ENCODE measurements at places on chromosomes 6 and 20.

GRCh38 chr6:159203304-159204005 lies 34.3 kb downstream of the FNDC1 start:
- DNase-seq, result peak; percentile 43

DNA sequence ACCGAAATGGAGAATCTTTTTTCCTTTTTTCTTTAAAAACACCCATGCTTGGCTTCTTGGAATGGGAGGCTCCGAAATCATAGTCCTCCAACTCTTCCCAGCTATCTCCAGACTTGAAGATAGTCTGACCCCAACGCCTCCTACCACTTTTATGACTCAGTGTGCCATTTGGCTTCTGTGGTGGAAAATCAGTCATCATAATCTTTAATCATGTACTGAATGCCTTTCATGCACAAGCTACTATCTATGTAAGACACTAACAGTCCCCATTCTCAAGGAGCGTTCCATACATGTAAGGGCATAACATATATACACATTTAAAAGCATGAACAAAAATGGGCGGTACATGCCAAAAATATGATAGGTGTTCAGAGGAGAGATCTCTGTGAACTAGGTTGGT lies 44.1 kb downstream of the TMEM14B start:
- DNase-seq, result no peak

- DNase-seq, result no peak
Measured at GRCh38 chr6:143752459-143752858, 74.7 kb downstream of the PHACTR2 start.

DNA sequence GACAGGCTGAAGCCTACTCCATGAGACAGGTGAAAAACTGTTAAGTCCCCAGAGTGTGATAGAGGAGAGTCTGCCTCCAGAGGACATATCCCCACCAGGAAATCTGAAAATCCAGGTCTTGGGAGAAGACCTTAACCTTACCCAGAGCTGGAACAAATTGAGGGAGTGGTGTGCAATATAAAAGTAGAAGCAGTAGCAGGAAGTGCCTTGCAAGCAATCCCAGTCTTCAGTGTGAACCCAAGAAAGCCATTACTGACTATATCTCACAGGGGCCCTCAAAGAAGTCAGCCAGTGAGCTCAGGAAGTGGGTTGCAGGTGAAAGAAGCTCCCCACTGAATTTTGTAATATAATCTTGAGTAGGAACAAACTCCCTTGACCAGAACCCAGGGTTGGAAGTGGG lies 41.9 kb upstream of the PKIB start:
- no peak for DNase-seq

DNA sequence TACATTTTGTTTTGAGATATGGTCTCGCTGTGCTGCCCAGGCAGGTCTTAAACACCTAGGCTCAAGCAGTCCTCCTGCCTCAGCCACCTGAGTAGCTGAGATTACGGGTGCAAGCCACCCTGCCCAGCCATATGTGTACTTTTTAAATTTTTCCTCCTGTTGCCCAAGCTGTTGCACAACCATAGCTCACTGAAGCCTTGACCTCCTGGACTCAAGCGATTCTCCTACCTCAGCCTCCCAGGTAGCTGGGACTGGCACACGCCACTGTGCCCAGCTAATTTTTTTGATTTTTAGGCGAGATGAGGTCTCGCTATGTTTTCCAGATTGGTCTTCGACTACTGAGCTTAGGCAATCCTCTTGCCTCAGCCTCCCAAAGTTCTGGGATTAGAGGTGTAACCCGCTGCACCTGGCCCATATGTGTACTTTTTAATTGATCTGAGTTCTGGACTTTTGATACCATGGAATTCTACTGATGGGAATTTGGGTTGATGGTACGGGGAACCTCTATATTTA lies 44.9 kb downstream of the ITCH start:
- no peak for DNase-seq

DNA sequence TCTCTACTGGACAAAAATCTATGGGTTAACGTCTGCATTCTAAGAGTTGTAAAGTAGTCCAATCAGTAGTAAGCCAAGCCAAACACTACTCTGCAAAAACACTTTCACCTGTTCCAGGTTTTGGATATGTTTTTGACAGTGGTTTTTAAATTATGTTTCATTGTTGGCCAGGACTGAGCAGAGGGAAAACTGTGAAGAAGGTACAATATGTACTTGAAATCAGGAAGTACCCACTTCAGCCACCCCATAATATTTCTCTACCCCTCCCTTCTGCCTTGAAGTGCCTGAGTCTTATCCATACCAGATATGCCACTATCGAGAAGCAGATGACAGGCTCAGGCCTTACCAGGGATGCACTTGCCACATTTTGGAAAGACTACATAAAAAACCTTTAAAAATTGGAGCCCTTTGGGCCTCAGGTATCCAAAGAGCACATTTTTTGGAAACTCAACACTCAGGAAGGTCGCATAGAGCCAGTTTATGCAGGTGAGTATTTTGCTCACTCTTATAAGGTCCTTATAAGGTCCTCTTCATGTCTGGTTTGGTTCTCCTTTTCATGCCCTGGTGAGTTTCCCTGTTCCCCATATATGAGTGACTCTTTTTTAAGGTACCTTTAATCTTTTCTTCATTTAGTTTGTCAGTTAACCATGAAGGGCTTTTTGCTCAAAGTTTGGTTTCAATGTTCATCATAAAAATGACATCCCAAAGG lies 859.3 kb upstream of the FLRT3 start:
- DNase-seq, result no peak

DNA sequence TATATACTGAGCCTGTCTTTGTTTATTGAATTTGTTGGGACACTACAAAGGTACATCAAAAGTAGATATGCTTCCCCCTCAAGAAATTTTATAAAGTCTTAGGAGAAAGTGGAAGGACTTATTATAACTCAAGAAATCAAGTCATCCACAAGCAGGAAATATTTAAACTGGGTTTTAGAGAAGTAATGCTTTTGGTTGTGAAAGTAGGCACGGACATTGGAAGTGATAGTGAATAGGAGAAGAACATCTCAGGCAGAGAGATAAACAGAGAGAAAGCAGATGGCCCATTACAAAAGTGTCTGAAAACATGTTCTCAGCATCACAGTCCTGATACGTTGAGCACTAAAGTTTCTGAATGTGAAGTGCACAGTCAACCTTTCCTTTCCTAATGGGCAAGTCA lies 415.6 kb upstream of the RNF217 start:
- no peak for DNase-seq

GRCh38 chr6:98843271-98844243 lies 9.2 kb downstream of the POU3F2 start:
- no peak for DNase-seq

- DNase-seq, result no peak
Measured at GRCh38 chr6:15961635-15962448, 167.0 kb upstream of the MYLIP start.

- no peak for DNase-seq
Measured at GRCh38 chr6:26306232-26306631, 58.8 kb upstream of the BTN3A2 start.

GRCh38 chr20:42364446-42364845 lies 746.3 kb upstream of the CHD6 start:
- DNase-seq, result no peak

GRCh38 chr6:132414761-132415160 lies 13.5 kb upstream of the MOXD1 start:
- no peak for DNase-seq

DNA sequence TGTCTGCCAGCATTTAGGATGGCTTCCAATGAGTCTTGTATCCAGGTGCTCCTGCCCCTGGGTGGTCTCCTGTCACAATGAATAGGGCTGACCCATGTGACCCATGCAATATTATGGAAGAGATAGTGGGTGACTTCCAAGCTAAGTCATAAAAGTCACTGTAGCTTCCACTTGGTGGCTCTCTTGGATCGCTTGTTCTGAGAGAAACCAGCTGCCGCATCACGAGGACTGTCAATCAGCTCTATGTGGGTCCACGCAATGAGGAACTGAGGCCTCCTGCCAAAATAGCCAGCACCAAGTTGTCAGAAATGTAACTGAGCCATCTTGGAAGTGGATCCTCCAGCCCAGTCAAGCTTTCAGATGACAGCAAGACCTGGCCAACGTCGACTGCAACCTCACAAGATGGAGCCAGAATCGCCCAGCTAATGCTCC lies 14.9 kb upstream of the MATN4 start:
- no peak for DNase-seq

GRCh38 chr20:44208770-44209169 lies 1.8 kb downstream of the OSER1 start:
- DNase-seq, result no peak

DNA sequence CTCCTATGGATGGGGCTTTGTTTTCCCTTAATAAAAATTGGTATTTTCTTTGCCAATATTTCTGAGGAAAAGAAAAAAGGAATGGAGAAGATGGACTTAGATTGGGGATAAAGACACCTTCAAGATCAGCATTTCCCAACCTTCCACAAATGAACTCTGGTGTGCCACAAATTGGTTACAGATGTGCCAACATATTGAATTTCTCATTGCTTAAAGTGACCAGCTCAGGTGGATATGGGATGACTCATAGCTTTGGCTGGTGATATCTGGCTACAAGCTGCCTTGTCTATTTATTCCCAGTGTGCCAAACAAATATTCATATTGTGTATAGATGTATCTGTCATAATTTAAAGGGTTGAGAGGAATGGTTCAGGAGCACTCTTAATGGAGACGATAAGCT lies 32.5 kb downstream of the THEMIS start:
- no peak for DNase-seq

DNA sequence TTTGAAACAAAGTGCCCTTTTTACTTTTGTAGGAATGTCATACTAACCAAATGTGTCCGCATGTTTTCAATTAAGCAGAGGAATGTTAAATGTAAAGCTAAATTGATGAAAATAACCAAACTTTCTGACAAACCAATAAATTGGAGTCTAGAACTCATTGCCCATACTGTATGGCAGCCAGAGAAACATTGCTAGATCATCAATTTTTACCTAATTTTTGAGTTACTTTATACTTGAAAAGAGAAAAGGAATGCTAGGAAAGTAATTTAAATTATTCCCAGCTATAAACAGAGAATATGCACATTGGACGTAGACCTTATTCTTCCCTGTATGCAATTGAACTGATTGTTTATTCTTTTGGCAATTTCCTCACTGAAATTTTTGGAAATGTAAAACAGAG lies 44.4 kb downstream of the RPS12 start:
- no peak for DNase-seq

DNA sequence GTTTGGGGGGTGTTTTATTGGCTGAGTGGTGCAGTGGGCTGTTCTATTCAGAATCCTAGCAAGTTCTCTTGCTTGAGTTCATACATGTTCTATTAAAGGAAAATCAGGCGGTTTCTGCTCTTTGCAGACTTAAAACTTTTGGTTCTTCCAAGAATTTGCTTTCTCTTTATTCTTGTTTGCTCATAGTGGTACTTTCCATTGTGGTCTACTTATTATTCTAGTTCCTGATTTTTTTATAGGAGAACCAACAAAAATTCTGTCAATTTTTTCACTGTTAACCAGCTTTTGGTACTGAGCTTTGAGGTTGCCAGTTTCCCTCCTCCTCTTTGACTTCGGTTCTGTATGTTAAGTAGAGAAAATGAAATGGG lies 6.7 kb downstream of the AFDN start:
- no peak for DNase-seq

DNA sequence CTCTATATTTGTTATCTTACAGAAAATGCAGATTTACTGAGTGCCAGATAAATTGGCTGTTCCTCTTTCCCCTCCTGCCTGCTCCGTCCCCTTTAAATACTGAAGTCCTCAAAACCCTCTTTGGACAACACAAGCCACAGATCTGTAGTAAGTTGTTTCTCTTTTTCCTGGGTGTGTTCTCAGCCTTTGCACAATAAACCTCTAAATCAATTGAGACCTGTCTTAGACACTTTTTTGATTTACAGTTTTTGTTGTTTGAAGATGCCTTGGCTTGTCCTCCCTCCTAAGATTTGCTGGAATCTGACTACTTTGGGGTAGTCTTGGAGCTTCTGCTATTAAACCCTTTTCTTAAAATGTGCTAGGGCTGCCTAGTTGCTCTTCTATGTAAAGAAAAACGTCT lies 60.9 kb upstream of the EIF2S2 start:
- DNase-seq, result no peak

DNA sequence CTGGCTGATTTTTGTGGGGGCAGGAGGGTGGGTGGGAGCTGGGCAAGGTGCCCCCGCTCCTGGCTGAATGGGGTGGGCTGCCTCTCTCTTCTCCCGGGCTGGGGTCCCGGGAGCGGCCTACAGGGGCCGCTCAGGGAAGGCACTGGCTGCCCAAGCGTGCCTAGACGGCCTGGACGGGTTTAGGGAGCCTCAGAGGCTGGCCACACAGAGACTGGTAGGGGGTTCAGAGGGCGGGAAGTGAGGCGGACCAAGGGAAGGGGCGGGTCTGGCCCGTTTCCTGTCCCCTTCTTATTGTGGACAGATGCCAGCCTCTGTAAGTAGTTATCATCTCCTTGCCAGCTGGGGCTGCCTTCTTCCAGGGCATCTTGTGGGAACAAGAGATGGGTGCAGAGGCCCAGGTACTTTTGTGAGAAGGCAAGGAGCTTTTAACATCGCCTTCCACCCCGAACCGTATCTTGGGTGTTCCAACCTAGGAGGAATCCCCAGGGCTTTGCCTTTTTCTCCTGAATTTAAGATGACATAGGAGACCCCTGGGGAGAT lies 437 bp downstream of the CD40 start:
- no peak for DNase-seq

GRCh38 chr6:100987556-100987955 lies 106.4 kb upstream of the ASCC3 start:
- DNase-seq, result no peak

DNA sequence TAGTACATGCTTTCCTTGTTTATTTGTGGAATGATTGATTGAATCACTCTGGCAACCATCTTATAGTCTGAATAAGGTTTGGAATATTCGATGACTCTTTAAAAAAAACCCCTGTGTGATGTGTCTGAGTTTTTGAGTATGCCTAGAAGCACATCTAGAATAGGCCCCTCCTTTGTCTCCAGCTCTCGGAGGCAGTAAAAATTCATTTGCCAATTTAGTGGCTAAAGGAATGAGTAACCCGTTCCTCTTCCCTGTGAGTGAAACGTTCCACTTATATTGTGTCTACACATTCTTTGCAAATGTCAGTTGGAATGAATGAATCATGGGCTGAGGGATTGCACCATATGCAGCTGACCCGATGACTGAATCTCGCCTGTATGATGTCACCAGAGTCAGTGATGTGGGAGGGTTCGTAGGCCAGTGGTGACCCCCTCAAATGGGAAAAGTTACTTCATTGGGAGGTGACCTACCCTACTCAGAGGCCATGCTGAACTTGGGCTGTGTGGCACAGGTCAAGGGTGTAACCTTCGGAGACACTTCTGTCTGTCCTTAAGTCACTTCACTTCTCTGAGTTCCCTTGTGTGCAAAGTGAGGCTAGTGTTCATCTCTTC lies 21.6 kb downstream of the MOCS3 start:
- no peak for DNase-seq

GRCh38 chr20:48375804-48376203 lies 452.0 kb downstream of the PREX1 start:
- DNase-seq, result no peak

- DNase-seq, result no peak
Measured at GRCh38 chr6:132070356-132070755, 119.2 kb upstream of the CCN2 start.

DNA sequence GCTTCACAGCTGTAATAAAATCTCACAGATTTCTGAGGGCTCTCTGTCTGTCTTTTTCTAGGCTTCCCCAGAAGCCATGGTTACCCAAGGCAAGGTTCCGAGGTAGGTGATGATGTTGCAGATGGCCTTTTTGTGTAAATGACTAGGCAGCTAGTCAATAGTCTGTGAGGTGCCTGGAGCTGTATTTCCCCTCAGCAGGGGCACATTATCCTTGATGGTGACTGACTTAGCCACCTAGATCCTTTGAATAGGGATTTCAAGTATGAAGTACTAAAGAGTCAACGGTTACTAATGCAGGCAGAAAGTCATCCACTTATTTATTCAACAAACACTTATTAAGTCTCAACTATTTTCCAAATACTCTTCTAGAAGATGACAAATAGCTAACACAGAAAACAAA lies 49.3 kb upstream of the L3MBTL3 start:
- DNase-seq, result no peak
